ENCODE measurements at places on chromosomes 11 and 22.

DNA sequence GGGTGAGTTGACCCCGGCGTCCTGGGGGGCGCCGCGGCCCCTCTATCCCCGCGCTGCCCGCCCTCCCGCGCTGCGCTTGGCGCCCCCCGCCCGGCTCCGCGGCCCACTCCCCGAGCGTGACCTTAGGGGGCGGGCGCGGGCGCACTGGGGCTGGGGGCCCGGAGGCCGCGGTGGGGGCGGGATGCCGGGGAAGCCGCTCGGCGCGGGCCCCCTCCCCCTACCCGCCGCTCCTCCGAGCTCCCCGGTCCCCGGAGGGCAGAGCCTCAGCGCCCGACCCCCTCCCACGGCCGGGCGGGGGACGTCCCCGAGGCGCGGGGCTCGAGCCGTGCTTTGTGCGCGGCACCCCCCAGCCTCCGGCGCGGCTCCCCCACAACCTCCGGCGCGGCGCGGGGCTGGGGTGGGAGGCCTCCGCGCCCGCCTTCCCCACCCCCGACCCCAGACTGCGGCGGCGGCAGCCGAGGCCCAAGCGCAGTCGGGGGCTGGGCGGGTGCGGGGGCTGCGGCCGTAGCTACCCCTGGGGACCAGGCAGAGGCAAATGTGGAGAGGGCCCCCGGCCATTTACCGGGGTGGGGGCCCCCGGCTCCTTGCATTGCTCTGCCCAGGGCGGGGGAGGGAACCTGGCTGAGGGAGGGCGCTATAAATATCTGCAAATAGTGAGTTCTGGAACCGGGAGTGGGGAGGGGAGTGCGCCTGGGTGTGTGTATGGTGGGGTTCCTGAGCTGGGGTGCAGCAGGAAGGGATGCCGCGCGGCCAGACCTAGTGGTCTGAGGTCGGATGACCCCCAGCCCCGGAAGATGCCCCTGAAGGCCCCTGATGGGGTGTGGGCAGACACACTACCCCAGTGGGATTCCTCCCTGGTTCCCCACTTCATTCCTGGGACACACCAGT lies 988 bp downstream of the MGAT3 start:
- H3K4me1 ChIP-seq = peaks cover 19% of the 10 kb centered on the region
- H3K36me3 ChIP-seq = no peaks in the 10 kb centered on the region
- DNase-seq = no peak
- H3K27ac ChIP-seq = no peak overlapping the region
- H3K27me3 ChIP-seq = peaks cover 24% of the 10 kb centered on the region

DNA sequence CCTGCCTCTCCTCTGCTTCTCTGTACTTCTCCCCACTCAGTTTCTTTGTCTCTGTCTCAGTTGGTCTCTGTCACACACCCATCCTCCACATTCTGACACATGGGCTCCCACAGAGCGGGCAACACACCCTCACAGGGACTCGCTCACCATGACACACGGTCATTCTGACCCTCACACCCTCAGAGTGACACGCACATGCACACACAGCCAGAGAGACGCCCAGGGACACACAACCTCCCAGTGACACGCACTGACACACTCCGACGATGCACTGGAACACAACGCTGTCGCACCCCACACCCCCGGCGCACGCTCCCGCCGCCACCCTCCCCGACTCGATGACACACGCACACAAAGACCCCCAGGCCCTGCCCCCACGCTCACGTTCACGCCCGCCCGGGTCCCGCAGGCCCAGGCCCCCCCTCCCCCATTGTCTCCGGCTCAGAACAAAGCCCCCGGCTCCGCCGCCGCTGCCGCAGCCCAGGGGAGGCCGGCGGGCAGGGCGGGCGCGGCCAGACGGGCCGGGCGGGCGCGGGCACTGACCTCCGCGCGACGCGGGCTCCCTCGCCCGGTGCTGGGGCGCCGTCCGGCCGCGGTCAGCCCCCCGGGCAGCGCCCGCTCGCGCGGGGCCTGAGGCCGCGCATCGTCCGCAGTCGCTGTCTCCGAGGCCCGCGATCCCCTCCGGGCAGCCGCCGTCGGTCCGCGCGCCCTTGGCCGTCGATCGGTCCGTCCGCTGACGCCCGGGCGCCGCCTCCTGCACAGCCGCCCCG lies 404 bp downstream of the DCHS1 start:
- H3K27me3 ChIP-seq = no peaks in the 10 kb centered on the region
- H3K27ac ChIP-seq = peak overlapping the region; percentile 41
- no peaks in the 10 kb centered on the region for H3K36me3 ChIP-seq

- DNase-seq = no peak
- no peak overlapping the region for H3K4me3 ChIP-seq
- no peak overlapping the region for H3K27ac ChIP-seq
- H3K4me1 ChIP-seq = no peaks in the 10 kb centered on the region
These were observed 618 bp upstream of the CCDC81 start for GRCh38 chr11:86374069-86374468.

DNA sequence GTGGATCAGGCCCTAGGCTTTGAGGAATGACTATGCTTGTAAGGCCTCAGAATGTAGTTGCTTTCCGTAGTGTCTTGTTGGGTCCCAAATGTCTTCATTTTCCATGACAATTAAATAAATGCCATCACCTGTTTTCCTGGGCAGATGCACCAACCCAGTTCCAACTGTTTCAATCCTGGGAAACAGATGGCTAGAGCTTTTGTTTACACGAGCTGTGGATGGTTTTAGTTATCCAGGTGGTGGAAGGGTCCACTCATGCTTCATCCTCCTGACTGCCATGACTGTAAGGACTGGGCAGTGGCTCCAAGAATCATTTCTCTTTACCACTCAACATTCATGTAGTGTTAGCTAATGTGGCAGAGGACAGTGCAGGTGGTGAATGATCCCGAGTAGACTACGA lies 8.6 kb downstream of the RCN1 start:
- no peak for DNase-seq
- H3K27me3 ChIP-seq = no peaks in the 10 kb centered on the region
- peaks cover 15% of the 10 kb centered on the region for H3K36me3 ChIP-seq
- peaks cover 11% of the 10 kb centered on the region for H3K4me1 ChIP-seq
- no peak overlapping the region for H3K27ac ChIP-seq

- no peaks in the 10 kb centered on the region for H3K36me3 ChIP-seq
- no peak overlapping the region for H3K27ac ChIP-seq
- H3K4me3 ChIP-seq = no peak overlapping the region
- DNase-seq = no peak
These were observed 8.4 kb downstream of the APOBEC3A start for GRCh38 chr22:38965614-38966379.

GRCh38 chr11:33689085-33689484 lies 11.5 kb downstream of the C11orf91 start:
- no peak overlapping the region for H3K27ac ChIP-seq
- no peaks in the 10 kb centered on the region for H3K4me1 ChIP-seq
- H3K36me3 ChIP-seq = no peaks in the 10 kb centered on the region
- H3K4me3 ChIP-seq = no peak overlapping the region
- DNase-seq = no peak

- H3K36me3 ChIP-seq = no peaks in the 10 kb centered on the region
- no peak overlapping the region for H3K4me3 ChIP-seq
- no peaks in the 10 kb centered on the region for H3K27me3 ChIP-seq
- H3K27ac ChIP-seq = no peak overlapping the region
These were observed 94.8 kb downstream of the TENM4 start for GRCh38 chr11:79346021-79346420.

DNA sequence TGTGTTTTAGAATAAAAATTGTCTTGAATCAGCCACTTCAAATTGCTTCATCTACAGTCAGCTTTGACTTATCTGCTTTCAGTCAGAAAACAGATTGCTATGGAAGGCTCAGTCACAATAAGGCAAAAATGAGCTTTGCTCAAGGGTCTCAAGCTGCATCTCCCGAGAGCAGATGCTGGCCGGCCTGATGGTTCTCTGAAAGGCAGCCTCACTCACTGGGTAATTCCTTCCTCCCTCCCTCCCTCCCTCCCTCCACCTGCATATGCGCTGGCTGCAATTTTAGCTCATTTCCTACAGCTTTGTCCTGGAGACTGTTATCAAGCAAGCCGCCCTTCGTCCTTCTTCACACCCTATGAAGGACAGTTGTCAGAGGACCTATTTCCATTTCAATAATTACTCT lies 1.6 kb upstream of the IZUMO1R start:
- H3K36me3 ChIP-seq = no peaks in the 10 kb centered on the region
- no peaks in the 10 kb centered on the region for H3K27me3 ChIP-seq
- no peaks in the 10 kb centered on the region for H3K4me1 ChIP-seq
- no peak overlapping the region for H3K27ac ChIP-seq
- H3K4me3 ChIP-seq = no peak overlapping the region
- no peak for DNase-seq

DNA sequence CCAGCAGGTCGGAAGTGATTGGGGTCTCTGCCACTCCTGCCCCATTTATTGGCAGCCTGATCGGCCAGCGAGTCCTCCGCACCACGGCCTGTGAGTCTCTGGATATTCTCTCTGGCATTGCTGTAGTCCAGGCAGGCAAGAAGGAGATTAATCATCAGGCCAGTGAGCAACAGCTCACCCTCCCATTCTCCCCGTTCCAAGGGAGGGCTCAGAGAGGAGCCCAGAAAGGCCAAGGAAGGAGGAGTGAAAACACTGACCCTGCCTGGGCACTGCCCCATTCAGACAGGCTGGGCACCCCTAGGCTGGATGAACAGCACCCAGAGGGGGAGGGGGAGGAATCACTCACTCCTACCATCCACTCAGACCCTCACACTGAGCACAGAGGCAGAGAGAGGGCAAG lies 3.1 kb downstream of the SAA2 start:
- no peak overlapping the region for H3K4me3 ChIP-seq
- H3K27me3 ChIP-seq = no peaks in the 10 kb centered on the region
- H3K36me3 ChIP-seq = no peaks in the 10 kb centered on the region

DNA sequence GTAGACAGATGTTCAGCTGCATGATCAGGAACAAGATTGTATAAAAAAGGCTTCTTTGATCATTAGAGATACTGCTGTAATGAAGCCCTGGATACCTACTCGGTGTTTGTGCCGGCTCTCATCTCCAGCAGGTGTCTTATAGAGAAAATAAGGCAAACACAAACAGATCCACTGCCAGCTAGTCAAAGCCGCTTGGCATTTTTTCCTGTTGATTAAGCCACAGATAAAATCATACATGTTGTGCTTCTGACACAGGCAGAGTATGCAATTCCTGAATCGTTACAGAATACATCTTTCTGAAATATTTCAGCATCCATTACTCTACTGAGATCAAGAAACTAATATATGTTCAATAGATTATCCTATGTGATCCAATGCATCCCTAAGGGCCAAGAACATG lies 206.9 kb downstream of the CADM1 start:
- DNase-seq = no peak
- H3K36me3 ChIP-seq = no peaks in the 10 kb centered on the region
- peaks cover 3% of the 10 kb centered on the region for H3K27me3 ChIP-seq
- H3K27ac ChIP-seq = no peak overlapping the region

GRCh38 chr22:44067901-44068300 lies 43.8 kb downstream of the PARVB start:
- H3K4me3 ChIP-seq = no peak overlapping the region
- H3K27me3 ChIP-seq = no peaks in the 10 kb centered on the region
- DNase-seq = no peak
- H3K36me3 ChIP-seq = no peaks in the 10 kb centered on the region

GRCh38 chr11:8826901-8827560 lies 84.0 kb upstream of the AKIP1 start:
- no peaks in the 10 kb centered on the region for H3K27me3 ChIP-seq
- H3K4me3 ChIP-seq = no peak overlapping the region
- no peak overlapping the region for H3K27ac ChIP-seq
- DNase-seq = no peak

- no peaks in the 10 kb centered on the region for H3K27me3 ChIP-seq
- no peak overlapping the region for H3K4me3 ChIP-seq
- H3K36me3 ChIP-seq = peaks cover 48% of the 10 kb centered on the region
These were observed 4.9 kb downstream of the ATP5MGL start for GRCh38 chr22:42635531-42635930.

GRCh38 chr11:110968348-110969062 lies 256.3 kb upstream of the ARHGAP20 start:
- H3K27ac ChIP-seq = no peak overlapping the region
- no peaks in the 10 kb centered on the region for H3K36me3 ChIP-seq
- DNase-seq = peak; percentile 8
- no peaks in the 10 kb centered on the region for H3K27me3 ChIP-seq

- no peaks in the 10 kb centered on the region for H3K27me3 ChIP-seq
- H3K36me3 ChIP-seq = no peaks in the 10 kb centered on the region
- no peak overlapping the region for H3K4me3 ChIP-seq
These were observed 301.2 kb downstream of the AASDHPPT start for GRCh38 chr11:106378513-106379179.

DNA sequence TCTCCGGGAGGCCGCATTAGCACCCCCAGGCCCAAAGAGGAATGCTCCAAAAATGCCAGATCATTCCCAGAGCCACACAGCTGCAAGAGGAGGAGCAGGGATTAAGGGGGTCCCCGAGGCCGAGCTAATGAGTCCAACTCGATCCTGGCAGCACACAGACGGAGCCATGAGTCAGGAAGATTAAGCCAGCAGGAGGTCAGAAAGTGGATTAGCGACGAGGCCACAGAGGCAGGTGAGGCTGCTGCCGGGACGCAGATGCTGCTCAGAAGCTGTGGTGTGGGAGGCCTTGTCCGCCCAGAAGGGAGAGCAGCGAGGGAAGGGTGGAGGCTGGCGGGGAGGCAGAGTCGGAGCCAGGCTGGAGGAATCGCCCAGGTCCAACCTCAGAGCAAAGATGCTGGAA lies 120.5 kb downstream of the SHANK2 start:
- no peaks in the 10 kb centered on the region for H3K36me3 ChIP-seq
- H3K4me3 ChIP-seq = no peak overlapping the region
- H3K4me1 ChIP-seq = no peaks in the 10 kb centered on the region

DNA sequence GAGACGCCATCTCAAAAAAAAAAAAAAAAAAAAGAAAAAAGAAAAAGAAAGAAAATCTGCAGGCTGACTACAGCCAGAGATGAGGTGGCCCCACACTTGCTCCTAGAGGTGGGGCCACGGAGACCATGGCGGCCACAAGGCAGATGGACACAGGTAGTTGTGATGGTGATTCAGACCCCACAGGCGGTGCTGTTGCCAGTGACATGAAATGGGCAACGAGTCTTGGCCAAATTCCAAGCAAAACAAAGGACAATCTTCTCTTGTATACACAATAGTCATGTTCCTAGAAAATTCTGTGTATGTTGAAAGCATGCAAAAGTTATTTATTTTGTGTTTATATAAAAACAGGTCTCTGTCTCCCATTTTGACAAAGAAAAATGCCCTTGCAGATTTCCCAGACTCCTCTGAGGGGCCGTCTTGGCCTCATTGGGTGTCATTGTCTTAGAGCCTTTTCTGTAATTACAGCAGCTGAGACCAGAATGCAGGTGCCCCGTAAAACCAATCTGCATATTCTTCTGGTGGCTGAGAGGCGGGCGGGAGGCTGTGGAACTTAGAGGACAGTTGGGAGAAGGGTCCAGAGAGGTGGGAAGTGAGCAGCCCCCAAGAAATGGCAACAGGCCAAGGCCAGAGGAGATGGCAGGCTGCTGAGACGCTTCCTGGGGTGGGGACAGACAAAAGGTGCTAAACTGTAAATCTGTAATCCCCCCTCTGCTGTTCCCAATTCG lies 22.5 kb upstream of the DAGLA start:
- no peaks in the 10 kb centered on the region for H3K4me1 ChIP-seq
- H3K36me3 ChIP-seq = no peaks in the 10 kb centered on the region
- no peaks in the 10 kb centered on the region for H3K27me3 ChIP-seq
- no peak overlapping the region for H3K27ac ChIP-seq

Measured in CD4-positive, alpha-beta T cell (primary cell).